Stimulated activated CD4-positive, alpha-beta T cell treated with anti-CD3 and anti-CD28 coated beads, Interleukin-15, amount 100 ng/mL, for 1 hour (primary cell): ENCODE measurements at places on chromosomes 12 and 14.

DNA sequence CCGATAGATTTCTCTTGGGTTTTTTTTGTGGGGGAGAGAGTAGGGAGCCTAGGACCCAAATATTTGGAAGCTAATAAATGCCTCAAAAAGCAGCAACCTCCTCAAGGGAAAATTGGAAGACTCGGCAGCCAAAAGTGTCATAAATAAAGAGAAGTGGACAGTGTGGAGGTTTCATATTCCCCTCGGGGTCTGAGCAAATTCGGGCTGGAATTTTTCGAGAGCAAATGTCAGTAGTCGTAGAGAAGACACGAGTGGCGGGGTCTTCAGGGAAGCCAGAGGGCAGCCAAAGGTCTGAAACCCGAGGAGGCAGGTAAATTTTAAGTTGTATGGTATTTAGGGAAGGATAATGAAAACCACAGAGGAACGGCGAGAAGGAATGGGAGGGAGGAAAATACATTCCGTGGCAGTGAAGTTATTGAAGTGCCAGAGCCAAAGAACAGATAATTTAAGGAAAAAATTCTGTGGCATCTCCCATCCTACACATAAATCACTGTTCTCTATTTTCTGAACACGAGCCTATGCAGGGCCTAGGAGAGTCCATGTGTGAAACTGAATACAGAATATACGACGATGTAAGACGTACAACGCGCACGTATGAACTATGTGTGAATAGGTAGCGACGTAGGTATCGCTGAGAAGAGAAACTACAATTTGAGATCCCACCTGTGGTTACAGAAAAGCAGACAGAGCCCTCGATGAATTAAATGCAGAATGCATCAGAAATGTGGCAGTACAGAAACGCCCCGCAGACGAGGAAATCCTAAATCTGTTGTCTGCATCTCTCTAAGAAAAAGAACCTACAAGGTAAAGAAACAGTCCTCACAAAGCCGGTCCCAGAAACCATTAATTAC lies 12.9 kb downstream of the BCL11B start:
- no peak for DNase-seq

DNA sequence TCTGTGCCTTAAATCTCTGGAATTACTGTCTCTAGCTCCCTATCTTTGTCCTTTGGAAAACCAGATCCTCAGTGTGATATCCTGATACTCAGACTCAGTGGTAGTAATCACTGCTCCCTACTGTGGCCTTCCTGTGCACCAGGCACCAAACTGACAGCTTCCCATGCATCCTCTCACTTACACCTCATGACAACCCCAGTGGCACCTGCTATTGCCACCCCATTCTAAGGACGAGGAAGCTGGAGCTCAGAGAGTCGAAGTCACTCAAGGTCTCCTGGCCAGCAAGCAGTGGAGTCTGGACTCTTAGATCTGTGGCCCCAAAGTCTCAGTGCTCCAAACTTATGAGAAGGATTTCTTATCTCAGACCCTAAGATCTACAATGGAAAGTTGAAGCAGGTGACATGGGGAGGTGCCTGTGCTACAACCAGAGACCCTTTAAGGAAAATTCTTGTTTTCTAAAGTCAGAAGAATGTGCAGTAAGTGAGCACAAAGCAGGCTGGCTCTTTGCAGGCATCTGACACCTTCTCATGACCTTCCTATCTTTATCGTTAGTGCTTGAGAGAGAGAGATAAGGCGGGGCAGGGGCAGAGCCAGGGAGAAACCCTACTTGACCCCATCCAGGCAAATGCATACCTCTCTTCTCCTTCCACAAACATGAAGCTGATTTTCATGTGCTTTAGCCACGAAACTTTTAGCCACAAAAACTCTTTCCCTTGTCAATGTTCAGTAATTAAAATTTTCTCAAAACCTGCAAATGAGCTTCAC lies 47.1 kb downstream of the CCDC60 start:
- DNase-seq = no peak

DNA sequence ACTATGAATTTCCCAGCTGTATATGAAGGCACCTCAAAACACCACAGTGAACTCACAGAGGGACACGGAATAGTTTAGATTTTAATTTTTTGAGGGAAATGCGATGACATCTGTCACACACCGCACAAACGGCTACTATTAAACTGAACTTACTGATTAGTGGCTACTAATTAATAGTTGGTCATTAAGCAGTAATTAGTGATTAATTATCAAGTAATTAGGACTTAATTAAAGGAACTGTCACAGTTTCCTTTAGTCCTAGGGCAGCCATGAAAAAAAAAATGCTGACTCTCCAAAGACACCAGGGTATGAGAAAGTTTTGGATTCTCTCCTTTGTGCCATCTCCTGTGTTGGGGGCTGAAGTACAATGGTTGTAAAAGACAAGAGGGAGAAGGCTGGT lies 2.9 kb downstream of the OAS1 start:
- no peak for DNase-seq

GRCh38 chr12:52920937-52921336 lies 16.1 kb upstream of the KRT8 start:
- no peak for DNase-seq

DNA sequence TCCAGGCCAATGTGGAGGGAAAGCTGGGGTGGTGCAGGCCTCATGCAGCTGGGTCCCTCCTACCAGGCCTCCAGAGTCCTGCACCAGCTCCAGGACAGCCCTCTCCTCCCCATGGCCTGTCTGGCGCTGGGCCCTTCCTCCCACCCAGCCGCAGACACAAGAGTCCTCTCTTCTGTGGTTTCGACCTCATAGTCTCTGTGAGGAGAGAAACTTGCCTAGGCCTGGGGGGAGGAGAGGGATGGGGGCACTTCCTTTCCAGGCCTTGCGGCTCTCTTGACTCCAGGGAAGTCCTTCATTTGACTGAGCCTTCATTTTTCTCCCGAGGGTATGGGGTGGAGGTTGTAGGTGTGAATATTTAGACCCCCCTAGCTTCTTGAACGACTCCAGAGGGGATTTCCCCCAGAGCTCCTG lies 2.3 kb downstream of the MMP14 start:
- no peak for DNase-seq

DNA sequence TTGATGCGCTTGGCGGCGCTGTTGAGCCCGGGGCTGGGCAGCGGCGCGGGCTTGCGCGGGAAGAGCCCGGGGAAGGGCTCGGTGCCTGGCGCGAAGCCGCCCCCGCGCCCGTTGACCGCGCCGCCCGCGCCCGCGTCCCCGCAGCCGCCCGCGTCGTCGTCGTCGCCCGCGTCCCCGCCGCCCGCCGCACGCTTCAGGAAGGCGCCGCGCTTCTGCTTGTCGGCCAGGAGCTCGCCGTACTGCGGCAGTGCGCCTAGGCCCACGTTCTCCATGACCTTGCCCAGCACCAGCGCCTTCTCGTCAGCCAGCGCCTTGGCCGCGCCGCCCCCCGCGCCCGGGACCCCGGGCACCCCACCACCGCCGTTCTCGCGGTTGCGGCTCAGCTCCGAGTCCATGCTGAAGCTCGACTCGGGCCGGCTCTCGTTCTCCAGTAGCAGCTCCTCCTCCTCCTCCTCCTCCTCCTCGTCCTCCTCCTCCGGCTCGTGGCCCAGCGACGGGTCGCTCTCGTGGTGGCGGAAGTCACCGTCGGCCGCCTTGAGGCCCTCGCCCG lies 97.2 kb downstream of the BCL11B start:
- no peak for DNase-seq

- no peak for DNase-seq
These were observed 42.2 kb downstream of the EP400 start for GRCh38 chr12:131991816-131992430.

- DNase-seq = no peak
These were observed 101.8 kb downstream of the SCARB1 start for GRCh38 chr12:124761871-124762270.

GRCh38 chr12:109047081-109047805 lies 5.1 kb upstream of the USP30 start:
- no peak for DNase-seq

DNA sequence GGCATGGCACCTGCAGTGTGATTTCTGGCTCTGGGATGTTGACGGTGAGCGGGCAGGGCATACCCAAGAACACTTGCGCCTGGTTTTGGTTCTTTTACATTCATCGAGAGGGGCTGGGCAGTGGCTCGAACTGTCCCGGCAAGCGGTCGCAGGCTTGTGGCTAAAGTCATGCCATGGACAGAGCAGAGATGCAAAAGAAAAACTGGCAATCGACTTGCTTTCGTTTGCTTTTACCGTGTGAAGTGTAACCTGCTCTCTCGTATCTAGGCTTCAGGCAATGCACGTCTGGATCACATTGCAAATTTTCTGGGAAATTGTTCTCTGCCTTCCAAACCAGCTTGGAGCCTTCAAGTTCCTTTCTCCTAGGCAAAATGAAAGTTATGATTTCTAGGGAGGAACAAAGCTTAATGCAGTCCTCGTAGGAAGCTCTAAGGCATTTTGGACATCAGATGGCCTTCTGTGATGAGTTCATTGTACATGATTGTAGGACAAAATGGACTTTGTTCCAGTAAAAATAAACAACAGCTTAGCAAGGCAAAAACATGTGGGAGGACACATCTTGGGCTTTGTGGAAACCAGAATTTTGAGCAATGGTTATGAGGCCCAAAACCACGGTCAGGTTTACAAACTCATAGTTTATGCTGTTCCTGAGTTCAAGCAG lies 18.3 kb downstream of the ADGRD1 start:
- no peak for DNase-seq

DNA sequence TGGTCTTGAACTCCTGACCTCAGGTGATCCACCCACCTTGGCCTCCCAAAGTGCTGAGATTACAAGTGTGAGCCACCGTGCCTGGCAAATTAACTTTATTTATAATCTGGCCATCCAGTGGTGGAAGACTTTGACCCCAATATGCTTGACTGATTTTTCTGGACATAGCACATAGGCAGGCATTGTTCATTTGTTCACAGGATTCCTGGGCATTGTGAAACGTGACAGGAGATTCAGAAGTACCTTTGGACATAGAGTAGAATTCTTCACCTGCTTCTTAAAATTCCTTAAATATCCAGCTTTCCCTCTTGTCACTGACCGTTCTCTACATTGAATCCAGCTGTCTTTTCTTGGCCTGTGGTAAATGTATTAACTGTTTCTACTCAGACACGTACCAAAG lies 103.1 kb downstream of the SCN8A start:
- DNase-seq = no peak

- DNase-seq = no peak
These were observed 8.4 kb upstream of the PPTC7 start for GRCh38 chr12:110591451-110592051.

DNA sequence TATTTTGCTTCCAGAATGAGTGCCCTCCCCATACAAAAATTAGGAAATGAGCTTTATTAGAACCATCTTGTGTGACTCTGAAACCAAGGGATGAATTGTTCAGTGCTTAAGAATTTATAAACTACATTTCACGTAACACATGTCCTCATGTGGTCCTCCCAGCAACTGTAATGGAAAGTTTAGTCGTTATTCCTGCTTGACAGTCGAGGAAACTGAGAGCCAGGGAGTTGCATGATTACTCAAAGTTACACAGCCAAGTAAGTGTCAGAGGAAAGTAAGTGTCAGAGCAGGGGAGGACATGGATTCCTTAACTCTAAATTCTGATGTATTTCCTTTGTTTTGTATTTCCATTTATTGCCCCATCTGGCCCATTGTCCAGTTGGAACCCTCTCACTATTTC lies 453.9 kb downstream of the FUT8 start:
- no peak for DNase-seq

GRCh38 chr12:79680051-79680450 lies 10.7 kb downstream of the PAWR start:
- no peak for DNase-seq

DNA sequence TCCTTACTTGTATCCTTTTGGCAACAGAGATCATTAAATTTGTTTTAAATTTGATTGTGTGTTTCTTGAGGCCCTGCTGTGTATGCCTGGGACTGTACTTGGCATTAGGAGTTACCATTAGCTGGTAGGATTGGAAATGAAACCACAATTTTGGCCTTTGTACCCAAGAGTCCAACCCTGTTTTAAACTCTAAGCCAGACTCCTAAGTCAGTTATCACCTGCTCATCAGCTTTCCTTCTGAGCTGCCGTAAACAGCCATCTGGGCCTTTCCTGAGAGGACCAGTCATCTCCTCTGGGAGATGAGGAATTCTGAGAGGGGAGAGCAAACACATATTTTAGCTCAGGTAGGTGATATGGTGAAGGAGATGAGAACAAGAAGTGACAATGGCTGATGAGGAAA lies 74.3 kb upstream of the SRSF5 start:
- no peak for DNase-seq

GRCh38 chr12:3398196-3398789 lies 92.7 kb upstream of the PRMT8 start:
- DNase-seq = no peak

GRCh38 chr14:88492272-88493089 lies 62.3 kb downstream of the PTPN21 start:
- DNase-seq = peak; percentile 21

DNA sequence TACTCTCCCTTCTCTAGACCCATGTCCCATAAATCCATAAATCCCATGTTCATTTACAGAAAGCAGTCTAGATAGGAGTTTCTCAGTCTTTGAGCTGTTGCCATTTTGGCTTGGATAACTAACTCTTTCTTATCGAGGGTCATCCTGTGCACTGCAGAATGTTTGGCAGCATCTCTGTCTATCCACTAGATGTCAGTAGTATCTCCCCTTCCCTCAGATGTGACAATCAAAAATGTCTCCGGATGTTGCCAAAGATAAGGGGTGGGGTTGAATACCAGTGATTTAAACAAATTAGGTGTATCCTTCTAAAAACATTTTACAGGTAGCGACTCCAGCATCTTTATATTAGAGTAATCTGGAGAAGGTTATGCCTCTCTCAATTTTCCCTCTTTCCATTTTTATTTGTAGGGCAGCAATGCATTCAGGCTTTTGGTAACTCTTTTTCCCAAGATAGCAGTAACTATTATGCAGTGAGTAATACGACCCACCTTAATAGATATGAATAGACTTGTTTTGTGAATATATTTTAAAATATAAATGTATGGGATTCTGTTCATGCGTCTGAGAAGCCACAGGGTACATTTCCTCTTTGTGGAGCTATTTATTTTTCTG lies 100.7 kb downstream of the LRRK2 start:
- DNase-seq = no peak

GRCh38 chr14:101543814-101544213 lies 17.5 kb upstream of the DIO3 start:
- DNase-seq = no peak
